ENCODE measurements at places on chromosomes 5 and 9. TPM values are rescaled to one million over a fixed set of nuclear protein-coding genes. Genes with fewer than 3 reads are reported as not detected.
A peak's percentile ranks its signal among the peaks of the same experiment; 100 is the strongest.

GRCh38 chr5:151086905-151087360 lies 6.1 kb upstream of the TNIP1 start:
- peaks cover 1% of the 10 kb centered on the region for H3K36me3 ChIP-seq
- peaks cover 26% of the 10 kb centered on the region for H3K27me3 ChIP-seq
- peaks cover 60% of the 10 kb centered on the region for H3K4me1 ChIP-seq
- peak overlapping the region; percentile 66 for H3K27ac ChIP-seq

DNA sequence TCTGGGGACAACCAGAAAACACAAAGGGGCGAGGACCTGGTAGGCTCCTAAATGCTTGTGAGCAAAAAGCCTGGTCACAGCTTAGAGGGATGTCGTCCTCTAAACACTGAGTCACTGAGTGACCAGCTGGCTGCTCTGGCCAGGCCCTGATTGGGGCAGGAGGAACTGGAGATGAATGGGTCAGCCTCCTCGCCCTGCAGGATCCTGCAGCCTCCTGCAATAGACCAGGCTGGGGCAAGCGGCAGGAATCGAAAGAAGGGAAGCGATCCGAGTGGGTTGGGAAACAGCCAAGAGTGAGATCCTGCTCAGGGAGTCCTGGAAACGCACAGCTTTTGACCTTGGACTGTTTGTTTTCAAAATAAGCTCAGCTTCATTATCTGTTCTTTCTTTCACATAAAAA lies 34.1 kb upstream of the MSX2 start:
- H3K27me3 ChIP-seq: peaks cover 54% of the 10 kb centered on the region
- H3K4me3 ChIP-seq: no peak overlapping the region
- no peaks in the 10 kb centered on the region for H3K36me3 ChIP-seq
- DNase-seq: no peak

GRCh38 chr5:100706776-100707175 lies 171.6 kb downstream of the FAM174A start:
- no peaks in the 10 kb centered on the region for H3K4me1 ChIP-seq
- no peaks in the 10 kb centered on the region for H3K36me3 ChIP-seq
- H3K27ac ChIP-seq: no peak overlapping the region
- H3K4me3 ChIP-seq: no peak overlapping the region

DNA sequence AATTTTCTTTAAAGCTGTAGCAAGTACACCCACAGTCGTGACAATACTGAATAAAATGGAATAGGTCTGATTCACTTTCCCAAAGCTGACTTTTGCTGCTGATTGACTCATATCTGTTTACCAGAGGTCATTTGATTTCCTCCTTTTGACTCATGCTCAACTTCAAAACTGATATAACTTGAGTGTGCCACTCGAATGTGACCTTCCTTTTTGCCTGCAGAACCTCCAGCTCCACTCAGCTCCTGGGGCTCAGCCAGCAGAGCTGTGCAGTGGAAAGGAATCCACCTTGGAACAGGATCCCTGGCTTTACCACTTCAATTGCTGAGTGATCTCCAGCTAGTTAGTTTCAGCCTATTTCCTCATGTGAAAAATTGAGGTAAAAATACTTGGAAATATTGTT lies 84.1 kb downstream of the FEM1C start:
- peak overlapping the region; percentile 35 for H3K27ac ChIP-seq
- H3K27me3 ChIP-seq: peaks cover 38% of the 10 kb centered on the region
- H3K36me3 ChIP-seq: no peaks in the 10 kb centered on the region
- H3K4me1 ChIP-seq: no peaks in the 10 kb centered on the region

GRCh38 chr9:34985311-34985899 lies 4.1 kb upstream of the DNAJB5 start:
- H3K27ac ChIP-seq: no peak overlapping the region
- no peaks in the 10 kb centered on the region for H3K27me3 ChIP-seq
- H3K36me3 ChIP-seq: no peaks in the 10 kb centered on the region
- peak; percentile 76 for DNase-seq
- H3K4me3 ChIP-seq: no peak overlapping the region

GRCh38 chr9:85662573-85662972 lies 79.2 kb downstream of the AGTPBP1 start:
- no peak overlapping the region for H3K4me3 ChIP-seq
- no peak for DNase-seq
- no peaks in the 10 kb centered on the region for H3K27me3 ChIP-seq
- H3K27ac ChIP-seq: no peak overlapping the region
- peaks cover 5% of the 10 kb centered on the region for H3K36me3 ChIP-seq

DNA sequence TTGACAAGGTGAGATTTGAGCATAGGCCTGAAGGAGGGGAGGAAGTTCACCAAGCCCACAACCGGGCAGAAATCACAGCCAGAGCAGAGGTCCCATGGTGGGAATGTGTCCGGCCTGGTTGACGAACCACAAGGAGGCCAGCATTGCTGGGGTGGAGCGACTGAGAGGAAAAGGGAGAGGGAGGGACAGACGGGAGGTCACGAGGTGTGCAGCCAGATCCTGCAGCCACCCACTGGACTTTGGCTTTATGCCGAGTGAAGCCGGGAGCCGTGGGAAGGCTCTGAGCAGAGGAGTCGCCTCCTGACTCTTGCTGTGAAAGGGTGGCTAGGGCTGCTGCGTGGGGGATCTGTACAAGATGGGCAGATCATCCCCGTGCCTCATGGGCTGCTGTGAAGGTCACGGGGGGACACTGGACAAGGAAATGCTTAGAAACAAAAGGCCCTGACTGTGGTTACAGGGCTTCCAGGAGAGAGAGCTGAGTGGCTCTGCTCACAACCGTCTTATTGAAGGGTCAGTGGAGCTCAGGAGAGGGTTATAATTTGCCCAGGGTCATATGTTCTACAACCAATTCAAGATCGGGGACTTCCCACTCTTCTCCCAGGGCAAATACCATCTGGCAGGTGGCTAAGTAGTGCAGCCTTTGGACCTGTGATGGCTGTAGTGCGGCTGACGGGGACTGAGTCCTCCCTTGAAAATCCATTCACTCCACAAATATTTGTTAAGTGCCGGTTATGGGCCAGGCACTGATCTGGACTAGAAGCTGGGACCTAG lies 15.6 kb upstream of the CD74 start:
- no peak for DNase-seq
- no peaks in the 10 kb centered on the region for H3K36me3 ChIP-seq
- no peak overlapping the region for H3K27ac ChIP-seq
- H3K27me3 ChIP-seq: peaks cover 6% of the 10 kb centered on the region
- H3K4me3 ChIP-seq: no peak overlapping the region

- no peaks in the 10 kb centered on the region for H3K4me1 ChIP-seq
- H3K27me3 ChIP-seq: no peaks in the 10 kb centered on the region
- no peak overlapping the region for H3K27ac ChIP-seq
- H3K36me3 ChIP-seq: no peaks in the 10 kb centered on the region
- DNase-seq: no peak
Observed at GRCh38 chr5:15333091-15333490, 166.9 kb upstream of the FBXL7 start.

- peaks cover 10% of the 10 kb centered on the region for H3K4me1 ChIP-seq
- DNase-seq: no peak
- H3K4me3 ChIP-seq: no peak overlapping the region
Observed at GRCh38 chr9:99588299-99588698, 233.4 kb upstream of the NR4A3 start.

The CBY3 gene
- not detected for total RNA-seq

The PDZD2 gene
- total RNA-seq: not detected

- DNase-seq: no peak
- H3K4me3 ChIP-seq: no peak overlapping the region
- H3K36me3 ChIP-seq: no peaks in the 10 kb centered on the region
- H3K27me3 ChIP-seq: peaks cover 6% of the 10 kb centered on the region
Observed at GRCh38 chr5:42751044-42751443, 5.6 kb upstream of the CCDC152 start.

DNA sequence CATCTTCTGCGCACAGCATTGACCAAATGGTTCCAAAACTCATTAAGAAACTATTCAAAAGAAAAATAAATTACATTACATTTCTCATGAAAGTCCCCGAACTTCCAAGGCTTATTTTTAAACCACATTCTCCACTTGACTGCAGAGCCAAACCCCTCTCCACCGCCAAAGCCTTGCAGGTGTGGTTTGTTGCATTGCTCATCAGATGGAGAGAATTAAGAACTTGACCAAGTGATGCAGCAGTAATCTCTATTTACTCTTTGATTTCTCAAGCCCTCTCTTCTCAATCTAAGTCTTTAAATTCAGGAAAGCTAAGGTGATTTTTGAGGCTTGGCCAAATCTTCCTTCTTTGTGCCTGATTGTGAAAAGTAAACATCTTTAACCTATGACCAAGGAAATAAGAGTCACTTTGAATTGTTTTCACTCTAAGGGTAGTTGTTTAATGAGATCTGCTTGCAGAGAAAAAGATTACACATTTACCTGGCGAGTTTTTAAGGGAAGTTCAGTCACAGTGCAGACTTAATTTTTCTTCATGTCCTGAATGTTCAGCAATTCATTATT lies 290.5 kb upstream of the ITGA1 start:
- no peak for DNase-seq
- no peaks in the 10 kb centered on the region for H3K36me3 ChIP-seq
- H3K27me3 ChIP-seq: peaks cover 4% of the 10 kb centered on the region
- peaks cover 15% of the 10 kb centered on the region for H3K4me1 ChIP-seq
- H3K27ac ChIP-seq: no peak overlapping the region
- H3K4me3 ChIP-seq: no peak overlapping the region

The ADAMTS6 gene
- total RNA-seq: 2.8 TPM

The TAF11L10 gene
- total RNA-seq: not detected

The STOM gene
- total RNA-seq: 93.1 TPM
